Pons (tissue), 1 donor: ENCODE measurements at places on chromosomes 4 and X.

DNA sequence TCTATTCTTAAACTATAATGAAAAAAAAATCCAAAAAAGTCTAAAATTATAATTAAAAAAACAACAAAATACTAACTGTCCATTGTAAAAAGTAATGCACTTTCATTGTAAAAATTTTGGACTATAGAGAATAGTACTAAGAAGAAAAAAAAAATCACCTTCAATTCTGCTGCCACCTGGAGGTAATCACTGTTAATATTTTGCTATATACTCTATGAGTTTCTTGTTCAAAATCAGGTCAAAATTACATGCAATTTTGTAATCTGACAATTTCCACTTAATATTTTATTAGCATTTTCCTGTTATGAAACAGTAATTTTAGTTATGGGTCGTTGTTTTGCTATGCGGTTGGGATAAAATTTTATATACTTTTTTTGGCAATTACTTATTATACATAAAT, 62.0 kb downstream of the HTT start:
- DNase-seq: no peak

DNA sequence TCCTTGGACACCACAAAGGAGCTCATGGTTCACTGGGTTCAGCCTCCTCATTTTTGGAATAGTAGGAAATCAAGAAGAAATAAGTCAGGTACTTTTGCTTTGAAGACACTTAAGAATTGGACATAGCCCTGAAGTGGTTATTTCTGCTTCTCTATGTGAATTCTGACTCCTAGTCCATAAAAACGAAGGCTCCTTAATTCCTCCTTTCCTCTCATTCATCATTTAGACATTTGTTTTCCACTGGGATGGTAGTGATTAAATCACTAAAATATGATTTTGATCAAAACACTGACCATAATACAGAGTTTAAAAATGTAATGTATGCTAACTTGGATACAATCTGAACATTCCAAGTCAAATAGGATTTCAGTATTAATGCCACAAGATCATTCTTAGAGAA, 34.7 kb upstream of the CYP2U1 start:
- DNase-seq: no peak

DNA sequence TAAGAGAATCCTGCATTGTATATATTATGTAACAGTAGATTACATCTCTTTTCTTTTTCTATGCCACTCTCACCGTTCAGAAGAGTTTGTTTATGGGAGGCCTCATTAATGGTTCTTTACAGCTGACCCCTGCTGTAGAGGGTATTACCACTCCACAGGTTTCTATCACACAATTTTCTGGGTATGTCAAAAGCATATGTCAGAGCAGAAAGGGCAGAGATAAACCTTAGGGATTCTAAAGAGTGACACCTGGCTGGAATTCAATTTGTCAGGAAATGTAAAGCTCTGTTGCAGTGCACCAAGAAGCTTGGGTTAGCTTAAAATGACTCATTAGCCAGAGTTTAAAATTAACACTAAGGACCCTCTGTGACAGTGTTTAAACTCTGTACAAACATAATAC, 658.7 kb downstream of the PCDH18 start:
- DNase-seq: no peak

DNA sequence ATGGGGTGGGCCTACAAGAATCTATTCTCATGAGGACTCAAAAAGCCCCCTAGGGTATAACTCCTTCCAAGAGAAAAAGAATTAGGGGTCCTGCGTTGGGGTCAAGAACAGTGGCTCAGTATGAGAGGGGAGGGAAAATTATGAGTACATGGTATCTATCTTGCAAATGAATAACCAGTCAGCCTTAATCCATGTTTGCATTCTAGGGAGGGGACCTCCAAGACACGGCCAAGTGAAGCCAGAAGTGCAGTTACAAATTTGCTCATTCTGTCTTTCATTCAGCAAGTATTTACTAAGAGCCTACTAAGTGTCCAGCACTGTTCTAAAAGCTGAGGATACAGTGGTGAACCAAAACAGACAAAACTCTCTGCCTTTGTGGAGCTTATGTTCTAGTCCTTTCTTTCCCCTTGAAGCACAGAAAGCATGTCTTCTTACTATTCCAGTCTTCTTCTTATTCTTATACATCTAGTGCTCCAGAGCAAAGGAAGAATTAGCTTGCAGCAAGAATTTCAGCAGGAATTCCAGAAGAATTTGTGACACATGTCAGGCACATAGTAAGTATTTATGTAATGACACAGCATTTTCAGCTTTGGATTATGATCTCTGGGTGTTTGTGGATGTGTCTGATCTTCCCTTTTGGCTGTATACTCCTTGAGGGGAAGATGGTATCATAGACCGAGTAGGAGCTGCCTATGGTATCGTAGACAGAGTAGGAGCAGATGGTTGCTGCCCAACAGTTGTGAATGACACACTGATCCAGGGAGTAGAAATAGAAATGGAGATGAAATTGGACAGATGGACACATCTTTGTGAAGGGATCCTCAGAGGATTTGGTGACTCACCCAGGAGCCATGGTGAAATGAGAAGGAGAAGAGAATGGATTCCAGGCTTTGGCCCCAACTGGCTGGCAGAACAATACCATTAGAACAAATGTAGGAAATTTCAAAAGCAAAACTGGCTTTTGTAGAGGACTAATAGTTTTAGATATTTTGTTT, 75.9 kb downstream of the COQ2 start:
- no peak for DNase-seq

- DNase-seq: no peak
Observed at GRCh38 chr4:160299608-160300007, 1196.7 kb downstream of the RAPGEF2 start.

DNA sequence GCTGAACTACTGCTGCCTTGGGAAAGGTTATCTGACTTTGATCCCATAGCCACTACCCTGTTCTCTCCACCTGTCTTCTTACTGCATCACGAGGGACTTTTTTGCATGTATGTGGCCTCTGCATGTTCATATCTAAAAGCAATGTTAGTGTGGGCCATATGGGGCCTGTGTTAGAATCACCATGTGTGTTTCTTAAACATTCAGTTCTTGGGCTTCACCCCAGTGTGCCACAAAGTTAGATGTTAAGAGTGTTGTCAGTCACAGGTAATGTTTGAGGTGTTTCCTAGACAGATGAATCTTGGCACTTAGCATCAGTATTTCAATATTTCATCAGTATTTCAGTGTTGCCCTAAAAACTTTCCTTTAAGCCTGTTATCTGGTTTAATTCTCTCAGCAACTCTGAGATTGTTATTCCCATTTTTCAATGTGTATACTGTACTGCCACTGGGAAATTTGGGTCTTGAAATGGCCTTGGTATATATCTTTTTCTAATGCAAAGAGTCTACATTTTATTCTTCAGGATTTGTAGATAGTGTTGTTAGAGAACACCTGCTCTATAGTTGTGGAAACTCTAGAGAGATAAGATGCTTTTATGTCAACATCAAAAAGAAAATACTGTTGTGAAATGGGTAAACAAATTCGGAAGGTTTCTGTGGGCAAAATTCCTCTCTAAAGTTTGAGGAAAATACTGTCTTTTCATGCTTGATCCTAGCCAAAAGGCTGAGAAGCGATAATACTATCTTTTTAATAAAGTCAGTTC, 259.7 kb downstream of the BMPR1B start:
- no peak for DNase-seq

GRCh38 chrX:2360731-2361130, 140.0 kb downstream of the DHRSX start:
- DNase-seq: no peak

DNA sequence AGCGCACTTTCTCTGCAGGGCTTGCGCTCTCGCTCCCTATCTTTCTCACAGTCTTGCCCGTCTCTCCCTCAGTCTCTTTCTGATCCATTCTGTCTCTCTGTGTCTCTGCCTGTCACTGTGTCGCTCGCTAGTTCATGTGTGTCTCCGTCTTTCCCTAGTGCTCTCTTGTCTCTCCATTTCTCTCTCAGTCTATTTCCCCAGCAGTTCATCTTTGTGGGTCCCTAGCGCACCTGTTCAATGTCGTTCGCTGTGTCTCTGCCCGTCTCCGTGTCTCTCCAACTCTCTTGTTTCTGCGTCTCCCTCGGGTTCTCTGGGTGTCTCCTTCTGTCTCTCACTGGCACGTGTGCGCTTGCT, 1.5 kb downstream of the GPR101 start:
- peak; percentile 0 for DNase-seq

- no peak for DNase-seq
Observed at GRCh38 chrX:100994352-100995281, 25.1 kb downstream of the ARL13A start.

GRCh38 chrX:23756165-23756564, 13.1 kb upstream of the ACOT9 start:
- peak; percentile 56 for DNase-seq

- DNase-seq: no peak
Observed at GRCh38 chrX:94545722-94546121, 871.7 kb downstream of the FAM133A start.

- DNase-seq: no peak
Observed at GRCh38 chr4:1503583-1504471, 97.6 kb upstream of the NKX1-1 start.

- no peak for DNase-seq
Observed at GRCh38 chr4:2049811-2050210, 9.3 kb upstream of the NAT8L start.

GRCh38 chr4:140472156-140472555, 25.9 kb downstream of the MGAT4D start:
- DNase-seq: no peak

- no peak for DNase-seq
Observed at GRCh38 chrX:99142745-99143144, 1267.3 kb downstream of the PCDH19 start.

DNA sequence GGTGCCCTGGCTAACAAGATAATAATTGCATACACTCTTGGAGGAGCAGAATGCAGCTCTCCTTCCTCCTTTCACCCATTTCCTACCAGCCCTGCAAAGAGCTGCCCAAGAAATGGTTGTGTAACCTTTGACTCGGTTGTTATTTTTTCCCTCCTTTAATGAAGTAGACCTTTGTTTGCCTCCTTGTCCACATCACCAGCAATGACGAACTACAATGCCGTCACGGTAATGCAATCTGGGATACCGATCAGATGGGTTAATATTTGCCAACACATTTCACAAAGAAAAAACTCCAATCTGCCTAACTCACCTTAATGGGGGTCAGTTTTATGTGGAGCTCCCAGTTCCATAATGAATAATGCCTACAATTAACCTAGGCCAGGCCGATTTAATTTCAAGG, 32.0 kb downstream of the GPRIN3 start:
- no peak for DNase-seq

DNA sequence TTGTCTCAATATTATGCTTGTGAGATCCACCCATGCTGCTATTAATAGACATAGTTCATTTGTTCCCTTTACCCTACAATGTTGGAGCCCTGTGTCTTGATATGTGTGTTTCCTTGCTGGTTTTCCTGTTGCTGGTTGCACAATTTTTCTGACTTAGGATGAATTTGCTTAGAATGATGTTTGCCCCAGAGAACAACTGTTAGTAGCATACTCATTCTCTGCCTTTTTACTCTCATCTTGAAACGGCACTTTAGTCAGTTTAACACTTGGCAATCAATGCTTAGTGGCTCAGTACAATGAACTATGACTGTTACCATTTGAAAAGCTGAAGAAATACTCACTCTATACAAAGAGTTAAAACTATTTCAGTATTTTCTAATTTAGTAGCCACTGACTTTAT, 158.8 kb upstream of the NDST4 start:
- no peak for DNase-seq

- peak; percentile 4 for DNase-seq
Observed at GRCh38 chrX:56233682-56234081, 1.5 kb downstream of the KLF8 start.

DNA sequence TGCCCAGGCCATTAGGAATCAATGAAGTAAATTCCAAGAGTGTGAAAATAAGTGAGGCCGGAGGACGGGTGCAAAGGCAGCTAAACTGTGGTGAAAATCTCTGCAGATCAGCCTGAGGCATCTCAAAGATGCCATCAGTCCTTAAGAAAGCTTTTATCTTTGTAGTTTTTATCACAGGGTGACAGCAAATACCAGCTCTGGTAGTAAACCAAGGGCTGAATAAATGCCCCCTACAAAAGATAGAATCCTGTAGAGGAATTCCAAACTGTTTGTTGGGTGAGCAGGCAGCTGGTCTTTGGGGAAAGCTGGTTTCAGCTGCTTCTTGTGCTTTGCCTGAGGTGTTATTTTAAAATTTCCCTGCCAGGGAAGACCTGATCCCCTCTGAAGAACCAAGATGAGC, 21.6 kb upstream of the RBM47 start:
- no peak for DNase-seq

DNA sequence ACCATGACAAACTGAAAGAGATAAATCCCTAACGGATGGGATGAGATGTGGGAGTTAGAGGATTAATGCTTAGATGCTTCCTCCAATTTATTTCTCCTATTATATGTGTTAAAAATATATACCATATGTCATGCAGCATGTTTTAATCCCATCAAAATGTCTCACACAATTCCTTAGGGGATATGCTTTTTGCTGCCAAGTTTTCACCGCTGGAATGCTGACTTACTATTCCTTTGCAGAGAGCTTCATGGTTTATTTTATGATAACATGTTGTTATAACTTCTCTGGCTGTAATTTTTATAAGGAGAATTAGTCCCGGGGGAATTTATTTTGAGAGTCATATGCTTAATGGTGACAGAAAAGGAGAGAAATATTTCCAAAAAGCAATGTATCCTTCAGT, 670.3 kb downstream of the IL1RAPL1 start:
- no peak for DNase-seq

DNA sequence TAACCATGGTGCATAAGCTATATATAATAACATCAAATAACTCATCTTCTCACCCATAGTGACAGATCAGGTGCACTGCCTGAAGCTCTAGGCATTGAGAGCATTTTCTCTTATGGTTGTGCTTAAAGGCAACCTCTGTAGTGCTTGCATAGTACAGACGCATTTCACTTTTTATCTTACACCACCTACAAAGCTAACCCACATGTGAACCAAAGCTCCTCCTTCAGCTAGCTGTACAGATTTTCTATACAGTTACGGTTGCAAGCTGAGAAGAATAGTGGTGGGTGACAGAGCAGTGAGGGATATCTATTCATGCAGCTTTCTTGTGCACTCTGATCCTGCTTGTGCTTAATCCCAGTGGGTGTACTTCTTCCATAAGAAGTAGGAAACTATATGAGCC, 1525.2 kb downstream of the STIM2 start:
- no peak for DNase-seq

GRCh38 chr4:76782837-76783236, 115.1 kb downstream of the SOWAHB start:
- no peak for DNase-seq

GRCh38 chr4:89863533-89863932, 26.6 kb upstream of the SNCA start:
- DNase-seq: no peak

DNA sequence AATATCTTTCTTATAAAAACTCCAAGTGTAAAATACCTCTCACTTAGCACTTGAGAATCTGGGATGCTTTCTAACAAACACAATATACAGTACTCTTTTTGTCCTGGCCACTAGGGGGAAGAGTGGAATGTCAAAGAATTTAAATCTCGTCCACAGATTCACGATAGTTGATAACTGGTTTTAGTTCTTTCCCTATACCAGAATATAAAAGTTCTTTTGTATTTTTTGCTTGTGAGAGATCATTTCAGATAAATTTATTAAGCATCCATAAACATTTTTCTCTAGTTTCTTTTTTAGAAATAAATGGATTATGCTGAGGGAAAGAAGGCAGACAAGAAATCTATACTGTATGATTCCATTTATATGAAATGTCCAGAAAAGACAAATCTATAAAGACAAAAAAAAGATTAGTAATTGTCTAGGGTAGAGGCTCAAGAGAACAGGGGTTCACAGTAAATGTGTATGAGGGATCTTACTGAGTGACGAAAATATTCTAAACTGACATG, 50.4 kb downstream of the MGARP start:
- DNase-seq: peak; percentile 79
